ENCODE measurements at places on chromosomes 16 and 17.

- DNase-seq, result no peak
Observed at GRCh38 chr17:17845046-17845775, 8.4 kb upstream of the SREBF1 start.

DNA sequence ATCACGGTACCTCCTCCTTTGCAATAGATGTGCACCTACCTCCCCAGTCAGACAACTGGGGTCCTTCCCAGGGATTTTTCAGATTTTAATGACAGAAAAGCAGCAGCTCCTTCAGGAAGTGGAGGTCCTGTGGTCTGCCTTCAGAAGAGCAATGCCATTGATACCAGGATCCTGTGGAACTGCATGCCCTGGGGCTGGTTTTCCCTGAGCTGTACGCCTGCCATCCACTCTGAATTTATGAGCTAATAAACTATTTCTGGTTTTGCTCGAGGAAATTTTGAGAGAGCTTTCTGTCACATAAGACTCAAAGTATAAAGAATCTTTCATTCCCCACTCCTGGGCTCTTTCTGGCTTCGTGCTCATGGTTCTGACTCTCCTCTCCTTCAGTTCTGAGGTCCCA lies 10.0 kb upstream of the CCL23 start:
- DNase-seq, result no peak

DNA sequence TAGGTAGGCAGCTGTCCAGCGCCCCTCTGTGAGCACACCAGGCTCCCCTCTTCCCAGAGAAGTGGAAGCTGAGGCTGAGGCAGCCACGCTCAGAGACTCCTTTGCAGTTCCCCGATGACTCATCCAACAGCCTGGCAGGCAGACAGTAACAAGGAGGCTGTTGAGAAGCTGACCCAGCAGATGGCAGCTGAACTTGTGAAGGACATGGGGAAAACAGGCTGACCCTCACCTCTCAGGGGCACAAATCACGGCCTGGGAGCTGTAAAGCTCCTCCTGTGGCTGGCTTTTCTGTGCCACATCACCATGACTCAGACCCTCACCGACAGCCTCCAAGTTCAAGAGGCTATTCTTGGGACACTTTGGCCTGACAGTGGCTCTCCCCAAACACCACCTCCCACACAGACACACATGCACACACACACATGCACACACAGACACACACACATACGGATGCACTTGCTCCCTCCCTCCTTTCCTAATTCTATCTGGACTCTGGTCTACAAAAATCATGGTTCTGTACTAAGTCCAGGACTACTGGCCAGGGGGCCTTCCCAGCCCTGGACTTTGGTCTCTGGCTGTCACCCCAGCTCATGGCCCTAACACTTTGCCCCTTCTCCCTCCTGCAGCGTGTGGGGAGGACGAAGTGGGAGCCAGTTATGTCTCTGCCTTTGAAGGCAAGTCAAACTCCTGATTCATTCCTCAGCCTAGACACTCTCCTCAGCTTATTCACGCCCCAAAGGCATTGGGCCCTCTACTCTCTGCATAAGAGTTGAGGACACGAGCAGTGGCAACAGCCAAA lies 23.2 kb downstream of the MAP3K14 start:
- DNase-seq, result peak; percentile 66

DNA sequence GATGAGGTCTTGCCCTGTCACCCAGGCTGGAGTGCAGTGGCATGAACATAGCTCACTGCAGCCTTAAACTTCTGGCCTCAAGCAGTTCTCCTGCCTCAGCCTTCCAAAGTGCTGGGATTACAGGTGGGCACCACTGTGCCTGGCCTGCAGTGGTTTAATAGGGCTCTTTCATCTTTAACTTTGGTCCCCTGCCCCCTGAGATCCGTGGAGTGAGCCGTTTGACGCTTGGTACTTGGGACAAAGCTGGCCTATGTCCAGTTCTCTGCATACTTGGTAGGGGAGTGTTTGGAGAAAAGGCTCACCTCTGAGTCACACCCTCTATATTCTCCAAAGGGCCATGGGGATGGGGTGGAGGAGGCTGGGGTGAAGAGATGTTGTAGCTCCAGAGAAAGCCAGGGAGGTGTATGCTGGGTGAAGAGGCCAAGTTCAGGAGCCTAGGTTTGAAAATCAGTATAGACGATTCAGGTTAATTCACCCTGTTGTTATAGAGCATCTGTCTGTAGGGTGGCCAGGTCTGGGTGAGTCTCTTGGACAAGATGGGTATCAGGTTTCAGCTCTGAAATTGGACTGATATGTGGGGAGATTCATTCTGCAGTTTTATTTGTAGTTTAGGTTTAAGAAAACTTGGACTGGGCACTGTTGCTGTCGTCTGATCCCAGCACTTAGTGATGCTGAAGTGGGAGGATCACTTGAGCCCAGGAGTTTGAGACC lies 17.6 kb downstream of the ABCC1 start:
- no peak for DNase-seq

- DNase-seq, result peak; percentile 18
Observed at GRCh38 chr17:64216338-64217248, 46.5 kb downstream of the TEX2 start.

DNA sequence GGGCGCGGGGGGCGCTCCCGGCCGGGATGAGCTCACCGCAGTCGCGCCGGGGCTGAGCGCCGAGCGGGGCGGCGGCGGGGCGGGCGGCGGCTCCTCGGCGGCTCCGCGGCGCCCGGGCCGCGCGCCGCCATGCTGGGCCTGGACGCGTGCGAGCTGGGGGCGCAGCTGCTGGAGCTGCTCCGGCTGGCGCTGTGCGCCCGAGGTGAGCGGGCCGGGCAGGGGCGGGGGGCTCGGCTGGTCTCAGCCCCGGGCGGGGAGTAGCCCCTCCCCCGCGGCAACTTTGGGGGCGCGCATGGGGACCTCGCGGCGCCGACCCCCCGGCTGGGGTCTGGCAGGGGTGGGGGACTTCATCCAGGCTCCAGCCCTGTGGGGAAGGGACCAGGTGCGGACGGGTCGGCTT lies at the start of gene ARHGDIG:
Gene ARHGDIG (plus strand): TSS at position 40 of the 400 bp plus-strand sequence. CDS start 90 bp downstream, at position 130.
- DNase-seq, result no peak

DNA sequence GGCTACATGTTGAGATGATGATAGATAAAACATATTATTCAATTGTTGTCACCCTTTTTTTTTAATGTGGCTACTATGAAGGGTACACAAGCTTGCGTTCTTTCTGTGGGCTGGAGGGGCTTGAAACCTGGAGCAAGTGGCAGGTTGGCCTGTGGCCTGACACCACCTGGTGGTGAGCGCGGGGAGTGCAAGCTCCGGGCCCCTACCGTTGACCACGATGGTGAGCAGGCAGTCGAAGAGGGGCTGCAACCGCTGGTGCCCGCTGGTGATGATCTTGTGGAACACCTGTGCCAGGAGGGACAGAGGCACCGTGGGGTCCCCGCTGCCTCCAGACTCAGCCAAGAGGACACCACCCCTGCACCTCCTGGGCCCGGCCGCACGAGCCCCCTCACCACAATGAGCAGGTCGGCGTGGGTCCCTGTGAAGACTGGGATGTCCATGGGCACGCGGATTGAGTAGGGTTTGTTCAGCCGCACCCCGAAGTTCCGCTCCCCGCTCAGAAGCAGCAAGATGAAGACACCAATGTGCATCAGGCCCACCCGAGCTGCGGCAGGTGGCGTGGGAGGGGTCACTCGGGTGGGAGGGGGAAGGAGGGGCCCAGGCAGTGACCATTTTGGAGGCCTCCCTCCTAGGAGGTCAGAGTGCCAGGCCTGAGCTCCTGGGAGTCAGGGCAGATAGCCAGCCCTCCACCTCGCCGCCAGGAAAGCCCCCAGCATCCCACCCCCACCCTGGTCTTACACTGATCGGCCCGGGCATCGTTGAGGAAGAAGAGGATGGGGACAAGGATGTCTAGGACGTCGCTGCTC lies 14.4 kb downstream of the HID1 start:
- DNase-seq, result peak; percentile 79

DNA sequence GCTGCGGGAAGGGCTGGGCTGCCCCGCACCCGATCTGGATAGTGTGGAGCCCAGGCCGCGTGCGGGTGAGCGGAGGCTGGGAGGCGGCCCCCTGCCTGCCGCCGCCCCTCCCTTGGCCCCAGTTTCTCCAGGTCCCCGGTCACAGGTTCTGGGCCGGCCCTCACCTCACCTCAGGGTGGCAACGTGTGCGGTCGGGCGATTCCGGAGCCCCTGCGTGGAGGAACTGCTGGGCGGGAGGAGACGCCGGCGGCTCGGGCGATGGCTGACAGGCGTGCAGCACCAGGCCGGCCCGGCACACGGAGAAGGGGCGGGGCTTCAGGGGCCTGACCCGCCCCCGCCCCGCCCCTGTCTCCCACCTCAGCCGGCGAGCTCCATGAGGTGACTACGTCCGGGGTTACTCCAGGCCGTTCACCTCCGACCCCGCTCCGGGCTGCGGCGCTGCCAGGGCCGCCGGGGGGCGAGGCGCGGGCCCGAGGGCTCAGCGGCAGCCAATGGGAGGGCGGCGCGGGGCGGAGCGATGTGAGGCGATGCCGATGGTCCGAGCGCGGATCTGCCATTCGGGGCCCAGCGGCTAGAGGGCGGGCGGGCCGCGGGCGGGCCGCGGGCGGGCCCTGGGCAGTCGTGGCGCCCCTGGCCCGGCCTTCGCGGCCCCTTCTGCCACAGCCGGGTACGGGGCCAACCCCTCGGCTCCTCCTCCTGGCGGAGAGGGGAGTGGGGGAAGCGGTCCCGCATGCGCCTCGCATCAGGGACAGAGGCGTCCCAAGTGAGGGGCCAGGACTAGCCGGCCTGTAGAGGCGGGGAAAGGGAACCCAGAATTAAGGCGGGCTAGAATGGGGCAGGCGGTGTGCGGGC lies 16.7 kb upstream of the C17orf78 start:
- peak; percentile 74 for DNase-seq

Data from NCI-H446 (cell line).